Activated CD8-positive, alpha-beta memory T cell treated with anti-CD3 and anti-CD28 coated beads for 4 hours (primary cell): ENCODE measurements at places on chromosomes 7 and 10.

- no peak for DNase-seq
Measured at GRCh38 chr7:20601121-20601520, 14.3 kb upstream of the ABCB5 start.

DNA sequence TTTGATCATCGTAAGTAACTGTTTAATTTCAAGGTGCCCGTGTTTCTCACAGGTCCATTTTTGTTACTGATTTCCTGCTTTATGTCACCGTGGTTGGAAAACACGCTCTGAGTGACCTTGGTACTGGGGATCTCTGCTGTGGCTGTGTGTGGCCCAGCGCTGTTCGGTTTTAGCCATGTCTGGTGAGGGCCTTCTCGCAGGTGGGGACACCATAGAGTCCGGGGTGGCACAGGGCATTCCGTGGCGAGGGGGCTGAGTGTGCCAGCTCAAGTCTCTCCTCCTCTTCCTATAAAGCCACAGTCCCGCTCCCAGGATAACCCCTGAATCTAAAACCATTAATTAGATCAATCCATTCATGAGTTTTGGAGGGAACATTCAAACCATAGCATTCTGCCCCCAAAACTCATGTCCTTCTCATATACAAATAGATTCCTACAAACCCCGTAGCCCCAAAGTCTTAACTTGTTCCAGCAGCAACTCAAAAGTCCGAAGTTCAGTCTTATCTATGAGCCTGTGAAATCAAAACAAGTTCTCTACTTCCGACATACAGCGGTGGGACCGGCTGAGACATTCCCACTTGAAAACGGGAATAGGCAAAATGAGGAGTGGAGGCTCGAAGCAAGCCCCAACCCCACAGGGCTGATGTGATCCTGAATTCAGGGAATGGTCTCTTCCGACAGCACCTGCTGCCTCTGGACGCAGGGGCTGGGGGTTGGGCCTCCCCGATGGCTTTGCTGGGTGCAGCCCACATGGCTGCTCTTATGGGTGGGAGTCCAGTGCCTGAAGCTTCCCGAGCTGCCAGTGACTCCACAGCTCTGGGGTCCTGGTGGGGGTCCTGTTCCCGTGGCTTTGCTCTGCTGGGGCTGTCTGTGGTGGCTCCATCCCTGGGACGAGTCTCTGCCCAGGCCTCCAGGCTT lies 55.0 kb upstream of the NKX6-2 start:
- DNase-seq = no peak

DNA sequence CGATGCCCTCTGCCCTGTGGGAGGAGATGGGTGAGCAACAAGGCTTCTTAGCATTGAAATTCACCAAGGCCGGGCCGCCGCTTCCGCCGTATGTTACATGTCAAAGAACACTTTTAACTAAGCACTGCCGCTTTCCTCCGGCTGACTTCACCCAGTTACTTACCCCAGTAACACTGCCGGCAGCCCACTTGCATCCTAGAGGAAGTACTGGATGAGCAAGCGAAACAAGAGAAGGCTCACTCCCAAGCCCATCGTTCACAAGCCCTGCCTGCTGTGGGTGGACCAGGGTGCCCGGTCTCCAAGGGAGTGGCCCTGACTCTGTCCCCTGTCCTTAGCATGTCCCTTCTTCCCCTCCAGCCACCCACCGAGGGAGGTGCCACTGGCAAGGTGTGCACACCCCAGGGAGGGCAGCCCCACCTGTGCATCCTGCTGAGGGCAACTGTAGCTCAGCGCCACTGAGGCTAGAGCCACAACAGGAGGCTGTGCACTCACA lies 73.1 kb upstream of the EBF3 start:
- DNase-seq = no peak

- DNase-seq = no peak
Measured at GRCh38 chr7:150570556-150571465, 3.6 kb downstream of the GIMAP4 start.

DNA sequence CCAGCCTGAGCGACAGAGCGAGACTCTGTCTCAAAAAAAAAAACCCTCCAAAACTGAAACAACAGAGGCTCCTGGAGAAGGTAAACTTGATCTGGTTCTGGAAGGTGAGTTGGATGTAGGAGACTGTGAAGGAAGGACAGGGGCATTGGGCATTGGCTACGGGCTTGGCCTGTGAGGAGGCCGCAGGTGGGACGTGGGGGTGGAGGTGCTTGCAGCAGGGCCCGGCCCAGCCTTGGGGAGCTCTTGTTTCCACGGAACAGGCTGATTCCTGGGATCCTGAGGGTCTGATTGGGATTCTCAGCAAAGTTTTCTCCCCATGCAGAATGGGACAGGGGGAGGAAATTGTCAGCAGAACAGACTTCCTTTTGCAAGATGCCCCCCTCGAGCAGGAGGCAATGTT lies 30.6 kb downstream of the IL15RA start:
- no peak for DNase-seq

DNA sequence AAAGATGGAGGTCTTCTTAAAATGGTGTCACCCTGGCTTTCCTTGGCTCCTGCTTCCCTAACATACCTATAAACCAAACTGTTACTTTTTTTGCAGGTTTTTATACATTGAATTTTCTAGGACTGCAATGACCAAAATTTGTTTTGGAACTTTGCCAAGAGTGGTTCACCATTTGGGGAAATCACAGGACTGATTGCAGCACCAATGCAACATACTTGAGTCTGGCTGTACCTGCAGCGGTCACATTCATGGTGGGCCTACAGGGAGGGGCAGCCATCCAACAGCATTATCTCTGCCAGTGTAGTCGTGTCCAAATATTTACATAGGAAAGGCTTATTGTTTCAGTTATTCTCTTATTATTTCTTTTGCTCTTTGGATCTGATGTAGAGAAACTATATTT lies 69.0 kb downstream of the HACD1 start:
- no peak for DNase-seq

- no peak for DNase-seq
Measured at GRCh38 chr7:103445228-103446048, 569 bp downstream of the SLC26A5 start.

DNA sequence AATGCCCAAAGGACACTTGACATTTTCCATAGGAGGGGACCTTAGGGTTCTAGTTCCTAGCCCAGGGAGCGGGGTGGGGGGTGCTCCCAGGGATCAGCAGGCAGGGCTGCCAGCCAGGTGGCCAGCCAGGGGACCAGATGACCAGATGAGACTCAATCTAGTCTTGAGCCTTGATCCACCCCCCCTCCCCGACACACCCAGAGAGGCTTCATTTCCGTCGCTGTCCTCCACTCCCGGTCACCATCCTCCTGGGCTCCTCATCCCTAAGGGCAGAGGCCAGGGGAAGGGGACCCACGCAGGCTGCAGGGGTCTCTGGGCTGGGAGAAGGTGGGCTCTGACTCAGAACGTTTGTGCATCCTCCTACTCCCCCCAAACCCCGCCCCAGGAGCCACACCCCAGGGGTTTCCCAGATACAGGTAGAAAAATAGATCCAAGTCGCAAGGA lies 1.0 kb downstream of the STX1A start:
- no peak for DNase-seq

DNA sequence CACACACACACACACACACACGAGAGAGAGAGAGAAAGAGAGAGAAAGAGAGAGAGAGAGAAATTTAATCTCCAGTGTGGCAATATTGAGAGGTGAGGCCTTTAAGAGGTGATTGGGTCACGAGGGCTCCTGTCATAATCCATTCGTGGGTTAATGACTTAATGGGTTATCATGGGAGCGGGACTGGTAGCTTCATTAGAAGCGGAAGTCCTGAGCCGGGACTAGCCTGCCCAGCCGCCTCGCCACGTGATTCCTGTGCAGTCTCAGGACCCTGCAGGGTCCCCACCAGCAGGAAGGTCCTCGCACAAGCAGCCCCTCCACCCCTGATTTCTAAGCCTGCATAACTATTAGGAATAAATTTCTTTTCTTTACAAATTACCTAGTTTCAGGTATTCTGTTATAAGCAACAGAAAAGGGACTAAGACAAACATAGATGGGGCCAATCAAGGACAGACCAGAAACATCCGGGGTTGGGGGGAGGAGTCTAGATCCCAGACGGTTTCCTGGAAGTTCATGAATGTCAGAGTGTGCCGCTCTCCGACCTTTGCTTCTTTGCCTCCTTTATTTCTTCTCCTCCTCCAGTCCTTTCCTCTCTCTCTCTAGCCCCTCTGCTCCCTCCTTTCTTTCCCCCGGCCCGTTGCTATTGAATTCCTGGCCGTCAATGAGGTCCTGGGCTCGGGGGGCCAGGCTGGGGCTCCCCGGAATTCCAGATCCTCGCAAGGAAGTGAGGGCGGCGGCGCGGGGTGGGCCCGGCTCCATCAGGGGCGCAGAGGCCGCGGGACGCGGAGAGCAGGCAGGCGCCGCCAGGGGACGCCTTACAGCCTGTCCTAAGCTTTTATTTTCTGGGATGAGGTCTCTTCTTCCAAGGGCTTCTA lies 146.8 kb downstream of the CYP26A1 start:
- DNase-seq = no peak

- DNase-seq = no peak
Measured at GRCh38 chr7:24138343-24138742, 145.6 kb upstream of the NPY start.

GRCh38 chr10:42755028-42755451 lies 27.6 kb upstream of the BMS1 start:
- DNase-seq = no peak

DNA sequence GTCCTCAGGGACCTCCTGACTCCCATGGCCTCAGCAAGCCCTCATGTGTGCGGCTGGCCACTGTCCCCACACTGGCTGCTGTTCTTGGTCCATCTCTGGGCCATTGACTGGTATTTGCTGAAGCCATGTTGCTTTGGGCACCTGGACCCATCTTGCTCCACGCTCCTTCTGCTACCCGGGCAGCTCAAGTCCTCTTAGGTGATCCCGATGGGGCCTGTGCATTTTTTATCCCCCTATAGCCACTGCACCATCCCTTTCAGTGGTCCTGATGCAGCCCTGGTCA lies 16.7 kb downstream of the RAMP3 start:
- DNase-seq = no peak

- no peak for DNase-seq
Measured at GRCh38 chr10:108545921-108546320, 1377.4 kb downstream of the XPNPEP1 start.

- DNase-seq = no peak
Measured at GRCh38 chr10:81866753-81867152, 8.2 kb upstream of the NRG3 start.

GRCh38 chr7:16433568-16434122 lies 12.3 kb upstream of the CRPPA start:
- DNase-seq = no peak

- DNase-seq = no peak
Measured at GRCh38 chr7:40888499-40888898, 753.7 kb downstream of the SUGCT start.

DNA sequence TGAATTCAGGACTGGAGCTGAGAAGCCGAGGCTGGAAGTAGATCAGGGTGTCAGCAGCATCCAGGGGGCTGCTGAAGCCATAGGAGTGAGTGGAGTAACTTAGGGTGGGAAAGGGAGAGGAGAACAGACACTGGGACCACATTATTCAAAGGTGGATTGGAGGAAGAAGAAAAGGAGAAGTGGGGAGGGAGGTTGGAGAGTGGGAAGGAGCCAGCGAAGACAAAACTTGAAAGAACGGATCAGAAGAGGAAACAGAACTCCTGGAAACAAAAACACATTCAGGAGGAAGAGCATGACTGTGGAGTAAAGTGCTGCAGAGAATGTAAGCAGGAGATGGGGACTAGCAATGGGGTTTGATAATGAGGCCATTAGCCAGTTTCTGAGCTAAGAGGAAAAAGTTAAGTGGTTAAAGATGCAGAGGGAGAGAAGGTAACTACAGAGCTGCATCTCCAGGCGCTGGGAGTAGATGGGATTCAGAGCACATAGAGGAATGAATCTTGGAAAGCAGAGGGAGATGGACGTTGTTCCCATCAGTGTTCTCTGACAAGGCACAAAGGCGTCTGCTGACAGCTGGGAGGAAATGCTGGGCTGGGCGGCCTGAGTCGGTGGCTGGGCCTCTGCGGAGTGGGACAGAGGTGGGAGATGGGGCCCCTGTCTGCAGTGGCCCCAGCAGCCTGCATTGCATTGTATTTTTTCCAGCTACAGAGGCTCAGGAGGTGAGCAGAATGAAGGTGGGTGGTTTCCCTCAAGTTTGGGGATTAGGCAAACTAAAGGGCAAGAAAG lies 63.1 kb upstream of the LEP start:
- DNase-seq = no peak

DNA sequence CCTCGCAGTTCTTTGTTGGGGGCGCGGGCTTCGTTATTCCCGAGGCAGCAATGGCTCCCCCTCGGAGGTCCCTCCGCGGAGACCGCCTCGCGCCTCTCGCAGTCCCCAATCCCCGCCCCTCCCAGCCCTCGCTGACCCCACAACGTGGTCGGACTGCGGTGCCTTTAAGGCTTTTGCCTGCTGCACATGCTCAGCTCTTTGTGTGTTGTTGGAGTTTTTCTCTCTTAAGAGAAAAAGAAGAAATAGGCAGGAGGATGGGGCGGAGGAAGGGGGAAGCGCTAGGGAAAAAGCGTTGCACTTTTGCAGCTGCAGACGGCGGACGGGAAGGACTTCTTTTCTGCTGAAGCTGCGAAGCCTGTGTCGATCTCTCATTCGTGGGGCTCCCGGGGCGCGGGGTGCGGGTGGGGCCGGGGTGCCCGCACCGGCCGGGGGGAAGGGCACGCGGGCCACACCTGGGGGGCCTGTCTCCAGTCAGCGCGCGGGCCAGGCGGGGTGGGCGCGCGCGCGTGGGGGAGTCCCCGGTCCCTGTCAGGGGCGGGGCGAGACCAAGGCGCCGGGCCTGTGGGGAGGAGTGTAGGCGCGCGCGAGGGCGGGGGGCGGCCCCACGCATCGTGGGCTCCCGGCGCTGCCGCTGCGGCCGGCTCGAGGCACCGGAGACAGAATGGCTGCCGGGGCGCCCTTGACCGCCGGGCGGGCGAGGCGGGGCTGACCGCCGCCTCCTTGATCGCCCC lies 445 bp upstream of the ATRNL1 start:
- no peak for DNase-seq

GRCh38 chr7:158421361-158421760 lies 166.3 kb downstream of the PTPRN2 start:
- DNase-seq = no peak

DNA sequence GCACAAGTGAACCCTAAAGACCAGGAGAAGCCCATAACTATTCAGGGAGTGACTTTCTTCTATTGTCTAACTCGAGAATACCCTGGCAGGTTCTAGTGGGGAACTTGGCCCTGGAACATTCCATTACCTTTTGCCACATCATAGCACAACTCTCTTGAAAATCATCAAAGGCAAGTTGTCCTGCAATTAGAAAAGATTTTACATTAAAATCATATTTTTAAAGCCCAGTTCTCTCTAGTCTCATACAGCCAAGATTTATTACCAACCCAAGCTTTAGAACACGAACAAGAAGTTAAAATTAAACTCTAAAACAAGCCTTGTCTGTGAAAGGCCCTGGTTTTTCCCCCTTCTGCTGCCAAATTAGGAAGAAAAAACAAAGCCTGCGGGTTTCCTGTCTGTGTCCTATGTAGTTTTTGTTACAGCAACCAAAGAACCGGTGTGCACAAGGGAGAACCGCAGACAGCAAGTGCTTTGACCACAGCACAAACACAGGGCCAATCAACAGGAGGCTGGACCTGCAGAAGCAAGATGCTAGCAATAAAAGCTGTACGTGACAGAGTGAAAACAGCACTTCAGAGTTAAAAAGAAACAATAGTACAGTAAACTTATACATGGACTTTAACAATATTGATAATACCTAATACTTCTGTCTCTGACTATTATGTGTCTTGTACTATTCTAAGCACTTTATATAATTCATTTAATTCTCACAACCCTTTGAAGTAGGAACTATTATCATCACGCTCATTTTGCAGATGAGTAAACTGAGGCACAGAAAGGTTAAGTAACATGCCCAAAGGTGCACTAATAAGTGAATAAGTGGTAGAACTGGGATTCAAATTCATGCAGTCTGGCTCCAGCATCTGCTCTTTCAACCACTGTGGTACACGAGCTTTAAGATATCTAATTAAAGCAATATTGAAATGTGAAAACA lies 65.8 kb downstream of the STK17A start:
- peak; percentile 34 for DNase-seq

GRCh38 chr7:123170333-123171246 lies 29.2 kb downstream of the SLC13A1 start:
- no peak for DNase-seq
